ENCODE measurements at places on chromosomes 6 and 20.

- no peak overlapping the region for H3K4me3 ChIP-seq
- no peak for DNase-seq
- no peaks in the 10 kb centered on the region for H3K36me3 ChIP-seq
- H3K27ac ChIP-seq: no peak overlapping the region
- H3K4me1 ChIP-seq: no peaks in the 10 kb centered on the region
- no peaks in the 10 kb centered on the region for H3K27me3 ChIP-seq
These were observed 690.7 kb downstream of the KIF16B start for GRCh38 chr20:15882553-15882952.

- H3K27me3 ChIP-seq: no peaks in the 10 kb centered on the region
- DNase-seq: no peak
- H3K27ac ChIP-seq: no peak overlapping the region
- H3K4me1 ChIP-seq: no peaks in the 10 kb centered on the region
- H3K36me3 ChIP-seq: no peaks in the 10 kb centered on the region
These were observed 115.0 kb downstream of the SLC24A3 start for GRCh38 chr20:19327401-19327800.

DNA sequence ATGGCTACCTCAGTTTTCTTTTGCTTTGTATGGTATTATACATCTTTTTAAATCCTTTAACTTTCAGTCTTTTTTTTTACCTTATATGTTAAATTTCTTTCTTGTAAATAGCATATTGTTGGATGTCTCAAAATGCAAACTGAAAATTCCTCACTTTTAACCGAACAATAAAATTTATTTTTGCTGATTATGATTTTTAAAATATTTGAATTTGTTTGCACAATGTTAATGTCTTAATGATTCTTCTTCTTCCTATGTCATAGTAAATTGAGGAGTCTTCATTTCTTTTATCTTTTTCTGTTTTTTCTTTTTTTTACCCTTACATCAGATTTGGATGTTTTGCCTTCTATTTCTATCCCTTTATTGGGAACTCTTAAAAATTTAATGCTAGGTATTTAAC lies 574.2 kb upstream of the CDH4 start:
- H3K27ac ChIP-seq: no peak overlapping the region
- H3K4me1 ChIP-seq: no peaks in the 10 kb centered on the region

DNA sequence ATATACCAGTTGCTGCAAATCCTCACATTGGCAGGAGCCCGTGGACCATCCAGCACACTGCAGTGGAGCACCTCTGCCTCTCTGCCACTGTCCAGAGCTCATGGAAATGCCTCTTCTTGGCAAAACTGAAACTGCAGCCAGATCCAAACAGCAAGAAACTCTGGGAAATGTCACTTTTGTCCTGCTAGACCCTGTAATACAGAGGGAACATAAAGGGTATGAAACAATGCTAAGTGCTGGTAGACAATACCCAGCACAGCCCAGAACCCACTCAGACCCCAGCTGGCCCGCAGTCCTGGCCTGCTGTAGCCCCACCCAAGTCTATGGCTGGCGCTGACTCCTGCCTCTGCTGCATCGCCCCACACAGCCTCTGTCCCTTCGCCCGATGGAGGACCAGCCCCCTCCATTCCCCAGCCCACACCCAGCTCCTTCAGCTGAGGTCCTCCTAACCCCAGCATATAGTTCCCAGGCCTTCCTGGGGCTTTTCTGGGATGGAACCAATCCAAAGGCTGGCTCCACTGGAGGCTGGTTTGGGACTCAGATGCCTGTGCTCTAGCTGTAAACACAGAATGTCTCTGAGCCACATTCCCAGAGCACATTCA lies 242.5 kb downstream of the LRFN2 start:
- no peaks in the 10 kb centered on the region for H3K36me3 ChIP-seq
- no peak overlapping the region for H3K27ac ChIP-seq
- H3K4me3 ChIP-seq: no peak overlapping the region
- no peaks in the 10 kb centered on the region for H3K4me1 ChIP-seq
- H3K27me3 ChIP-seq: peaks cover under 1% of the 10 kb centered on the region

- no peaks in the 10 kb centered on the region for H3K27me3 ChIP-seq
- no peak for DNase-seq
- H3K4me3 ChIP-seq: no peak overlapping the region
- H3K36me3 ChIP-seq: peaks cover 4% of the 10 kb centered on the region
- H3K4me1 ChIP-seq: no peaks in the 10 kb centered on the region
These were observed 73.6 kb downstream of the REV3L start for GRCh38 chr6:111409430-111409829.

DNA sequence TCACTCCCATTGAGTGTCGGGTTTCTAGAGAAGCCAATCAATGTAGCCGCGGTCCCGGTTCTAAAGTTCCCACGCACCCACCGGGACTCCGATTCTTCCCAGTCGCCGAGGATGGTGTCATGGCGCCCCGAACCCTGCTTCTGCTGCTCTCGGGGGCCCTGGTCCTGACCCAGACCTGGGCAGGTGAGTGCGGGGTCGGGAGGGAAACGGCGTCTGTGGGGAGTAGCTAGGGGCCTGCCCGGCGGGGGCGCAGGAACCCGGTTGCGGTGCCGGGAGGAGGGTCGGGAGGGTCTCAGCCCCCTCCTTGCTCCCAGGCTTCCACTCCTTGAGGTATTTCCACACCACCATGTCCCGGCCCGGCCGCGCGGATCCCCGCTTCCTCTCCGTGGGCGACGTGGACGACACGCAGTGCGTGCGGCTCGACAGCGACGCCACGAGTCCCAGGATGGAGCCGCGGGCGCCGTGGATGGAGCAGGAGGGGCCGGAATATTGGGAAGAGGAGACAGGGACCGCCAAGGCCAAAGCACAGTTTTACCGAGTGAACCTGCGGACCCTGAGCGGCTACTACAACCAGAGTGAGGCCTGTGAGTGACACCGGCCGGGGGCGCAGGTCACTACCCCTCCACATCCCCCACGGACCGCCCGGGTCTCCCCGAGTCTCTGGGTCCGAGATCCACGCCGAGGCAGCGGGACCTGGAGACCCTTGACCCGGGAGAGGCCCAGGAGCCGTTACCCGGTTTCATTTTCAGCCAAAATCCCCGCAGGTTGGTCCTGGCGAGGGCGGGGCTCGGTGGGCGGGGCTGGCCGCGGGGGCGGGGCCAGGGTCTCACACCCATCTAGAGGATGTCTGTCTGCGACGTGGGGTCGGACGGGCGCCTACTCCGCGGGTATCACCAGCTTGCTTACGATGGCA lies 35.2 kb upstream of the HLA-G start:
- no peaks in the 10 kb centered on the region for H3K36me3 ChIP-seq
- H3K4me1 ChIP-seq: peaks cover 8% of the 10 kb centered on the region
- H3K4me3 ChIP-seq: peak overlapping the region; percentile 63
- peak; percentile 59 for DNase-seq

- no peaks in the 10 kb centered on the region for H3K27me3 ChIP-seq
- H3K4me1 ChIP-seq: no peaks in the 10 kb centered on the region
- H3K36me3 ChIP-seq: no peaks in the 10 kb centered on the region
These were observed 303.9 kb upstream of the MAP3K7 start for GRCh38 chr6:90890683-90891330.

- no peak for DNase-seq
- no peak overlapping the region for H3K4me3 ChIP-seq
- H3K36me3 ChIP-seq: no peaks in the 10 kb centered on the region
- peaks cover 9% of the 10 kb centered on the region for H3K27me3 ChIP-seq
These were observed 23.6 kb upstream of the NR2E1 start for GRCh38 chr6:108142240-108142639.

- H3K36me3 ChIP-seq: no peaks in the 10 kb centered on the region
- H3K27me3 ChIP-seq: no peaks in the 10 kb centered on the region
- no peak for DNase-seq
- no peaks in the 10 kb centered on the region for H3K4me1 ChIP-seq
- H3K4me3 ChIP-seq: no peak overlapping the region
- no peak overlapping the region for H3K27ac ChIP-seq
These were observed 15.9 kb upstream of the TBC1D20 start for GRCh38 chr20:478010-478948.

DNA sequence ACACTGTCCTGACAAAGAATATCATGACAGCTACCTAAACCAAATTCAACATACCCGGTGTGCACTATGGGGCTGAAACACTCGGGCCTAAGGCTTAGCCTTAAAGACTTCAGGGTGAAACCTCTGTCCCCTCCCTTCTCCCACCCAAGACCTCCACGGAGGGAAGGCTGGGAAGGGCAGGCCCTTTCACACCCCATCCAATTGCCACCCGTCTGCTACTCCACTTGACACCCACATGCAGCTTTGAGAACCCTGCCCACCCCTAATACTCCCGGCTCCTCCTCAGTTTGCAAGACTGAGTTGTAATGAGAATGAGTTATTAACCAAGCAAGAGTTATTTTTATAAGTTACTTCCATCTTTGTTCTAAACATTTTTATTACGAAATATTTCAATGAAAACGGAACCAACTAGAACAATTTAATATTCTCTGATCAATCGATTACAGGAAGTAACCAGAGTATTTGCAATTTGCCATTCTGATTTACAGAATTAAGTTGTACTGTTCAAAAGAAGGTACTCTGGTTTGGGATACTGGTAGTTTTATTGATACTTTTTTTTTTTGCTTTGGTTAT lies 3.7 kb downstream of the TAF4 start:
- no peak for DNase-seq
- H3K4me1 ChIP-seq: peaks cover 21% of the 10 kb centered on the region
- no peak overlapping the region for H3K27ac ChIP-seq
- no peaks in the 10 kb centered on the region for H3K36me3 ChIP-seq
- no peak overlapping the region for H3K4me3 ChIP-seq

DNA sequence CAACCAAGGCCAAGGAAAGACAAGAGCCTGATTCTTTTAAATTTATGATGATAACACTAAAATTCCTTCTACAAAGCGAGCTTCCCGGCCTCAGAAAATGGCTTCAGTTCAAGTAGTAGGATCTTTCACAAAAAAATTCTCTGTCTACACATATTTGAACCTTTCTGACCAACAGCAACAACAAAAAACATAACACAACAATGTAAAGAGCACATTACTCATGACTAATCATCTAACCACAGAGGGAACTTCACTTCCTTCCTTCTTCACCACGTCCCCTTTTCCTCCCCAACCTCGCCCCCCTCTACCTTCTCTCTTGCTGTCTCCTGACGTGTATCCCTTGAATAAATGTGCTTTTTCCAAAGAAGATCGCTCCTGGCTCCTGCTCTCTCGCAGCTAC lies 228.2 kb downstream of the MYLK4 start:
- H3K4me1 ChIP-seq: no peaks in the 10 kb centered on the region
- no peak for DNase-seq
- no peak overlapping the region for H3K27ac ChIP-seq
- H3K27me3 ChIP-seq: no peaks in the 10 kb centered on the region

DNA sequence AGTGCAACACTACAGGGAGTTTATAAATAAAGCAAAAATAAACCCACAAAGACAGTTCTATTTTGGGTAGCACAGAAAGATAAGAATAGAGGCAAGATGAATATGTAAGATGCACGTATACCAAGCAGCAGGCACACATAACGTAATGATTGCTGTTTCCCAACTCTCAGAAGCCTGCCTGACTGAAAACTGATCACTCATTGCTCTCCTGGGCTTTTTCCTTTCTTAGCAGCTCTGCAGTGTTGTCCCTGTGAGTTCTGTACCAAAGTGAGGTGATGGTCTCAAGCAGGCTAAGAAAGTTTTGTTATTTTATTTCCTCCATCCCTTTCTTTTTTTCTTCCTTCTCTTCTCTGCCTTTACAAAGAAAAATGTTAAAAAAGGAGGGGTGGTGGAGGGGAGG lies 522.0 kb upstream of the MAN1A1 start:
- no peaks in the 10 kb centered on the region for H3K27me3 ChIP-seq
- H3K4me3 ChIP-seq: no peak overlapping the region
- H3K4me1 ChIP-seq: no peaks in the 10 kb centered on the region
- DNase-seq: no peak
- no peaks in the 10 kb centered on the region for H3K36me3 ChIP-seq

GRCh38 chr6:17281100-17281496 lies at the start of gene RBM24:
Gene RBM24, plus strand, starts transcription at chr6:17281361. Its CDS starts 221 bp downstream, at chr6:17281582.
- no peaks in the 10 kb centered on the region for H3K36me3 ChIP-seq
- peak; percentile 80 for DNase-seq
- H3K27ac ChIP-seq: no peak within 1 kb of the TSS
- peaks cover 4% of the 10 kb centered on the region for H3K4me1 ChIP-seq
- H3K27me3 ChIP-seq: peaks cover 47% of the 10 kb centered on the region
- H3K4me3 ChIP-seq: peak within 1 kb of the TSS; percentile 80

DNA sequence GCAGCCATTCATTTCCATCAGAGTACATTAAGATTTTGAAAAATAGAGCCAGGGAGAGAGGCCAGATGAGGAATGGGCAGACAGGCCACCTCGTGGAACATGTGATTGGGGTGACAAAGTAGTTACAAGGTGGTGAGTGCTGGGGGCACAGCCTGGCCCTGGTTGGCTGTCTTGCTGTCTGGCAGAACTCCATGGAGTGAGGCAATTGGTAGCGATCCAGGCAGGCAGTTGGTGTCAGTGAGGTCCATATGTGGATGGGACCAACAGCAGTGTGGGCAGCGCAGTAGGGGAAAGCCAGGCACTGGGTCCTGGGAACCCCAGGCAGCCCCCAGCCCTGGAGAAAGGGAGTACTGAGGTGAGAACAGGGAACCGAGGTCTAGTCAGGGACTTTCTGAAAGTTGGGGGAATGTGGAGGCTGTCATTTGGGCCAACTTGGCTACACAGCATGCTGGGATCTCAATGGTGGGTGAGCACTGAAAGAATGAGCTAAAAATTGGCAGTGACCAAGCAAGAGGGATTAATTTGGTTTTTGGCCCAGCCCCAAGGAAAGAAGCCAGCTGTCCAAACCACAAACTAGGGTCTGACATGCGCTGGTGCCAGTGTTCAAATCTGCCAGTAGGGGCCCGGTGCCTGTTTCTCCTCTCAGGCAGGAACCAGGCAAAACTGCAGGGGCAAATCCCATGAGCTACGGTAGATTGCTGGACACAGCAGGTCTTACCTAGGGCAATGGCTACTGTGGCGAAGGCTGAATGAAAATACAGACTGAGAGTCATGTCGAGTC lies 61.4 kb upstream of the E2F3 start:
- no peaks in the 10 kb centered on the region for H3K36me3 ChIP-seq
- H3K27ac ChIP-seq: no peak overlapping the region
- H3K27me3 ChIP-seq: no peaks in the 10 kb centered on the region
- no peak for DNase-seq
- H3K4me1 ChIP-seq: peaks cover 3% of the 10 kb centered on the region
- no peak overlapping the region for H3K4me3 ChIP-seq

GRCh38 chr6:146149770-146150169 lies 120.9 kb downstream of the GRM1 start:
- H3K27ac ChIP-seq: no peak overlapping the region
- H3K27me3 ChIP-seq: no peaks in the 10 kb centered on the region
- H3K4me3 ChIP-seq: no peak overlapping the region

DNA sequence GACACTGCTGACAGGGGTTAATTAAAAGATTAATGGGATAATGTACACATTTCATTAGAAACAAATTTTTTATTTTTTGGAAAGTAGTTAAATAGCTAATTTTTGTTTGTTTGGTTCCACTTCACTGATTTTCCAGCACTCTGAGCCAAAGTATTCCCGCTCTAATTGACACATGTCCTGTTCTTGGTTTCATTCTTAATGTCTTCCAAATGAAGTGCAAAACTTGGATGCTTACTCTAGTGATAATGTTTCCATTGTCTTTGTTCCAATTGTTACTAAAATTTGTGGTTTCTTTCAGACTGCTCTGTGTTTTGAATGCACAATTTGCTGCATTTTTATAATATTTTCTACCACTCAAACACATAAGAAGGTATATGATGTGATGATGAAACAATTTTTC lies 794.3 kb downstream of the PHF3 start:
- no peaks in the 10 kb centered on the region for H3K4me1 ChIP-seq
- H3K27me3 ChIP-seq: no peaks in the 10 kb centered on the region
- H3K4me3 ChIP-seq: no peak overlapping the region
- no peak for DNase-seq

- H3K36me3 ChIP-seq: no peaks in the 10 kb centered on the region
- H3K4me1 ChIP-seq: no peaks in the 10 kb centered on the region
- no peak overlapping the region for H3K27ac ChIP-seq
- no peak for DNase-seq
These were observed 73.5 kb downstream of the CHMP4B start for GRCh38 chr20:33884633-33885032.

- H3K36me3 ChIP-seq: no peaks in the 10 kb centered on the region
- no peaks in the 10 kb centered on the region for H3K27me3 ChIP-seq
- no peak overlapping the region for H3K4me3 ChIP-seq
- H3K4me1 ChIP-seq: peaks cover 25% of the 10 kb centered on the region
These were observed 4.3 kb downstream of the TMEM30A start for GRCh38 chr6:75280131-75280855.
